ENCODE measurements at places on chromosomes 6 and 20.

DNA sequence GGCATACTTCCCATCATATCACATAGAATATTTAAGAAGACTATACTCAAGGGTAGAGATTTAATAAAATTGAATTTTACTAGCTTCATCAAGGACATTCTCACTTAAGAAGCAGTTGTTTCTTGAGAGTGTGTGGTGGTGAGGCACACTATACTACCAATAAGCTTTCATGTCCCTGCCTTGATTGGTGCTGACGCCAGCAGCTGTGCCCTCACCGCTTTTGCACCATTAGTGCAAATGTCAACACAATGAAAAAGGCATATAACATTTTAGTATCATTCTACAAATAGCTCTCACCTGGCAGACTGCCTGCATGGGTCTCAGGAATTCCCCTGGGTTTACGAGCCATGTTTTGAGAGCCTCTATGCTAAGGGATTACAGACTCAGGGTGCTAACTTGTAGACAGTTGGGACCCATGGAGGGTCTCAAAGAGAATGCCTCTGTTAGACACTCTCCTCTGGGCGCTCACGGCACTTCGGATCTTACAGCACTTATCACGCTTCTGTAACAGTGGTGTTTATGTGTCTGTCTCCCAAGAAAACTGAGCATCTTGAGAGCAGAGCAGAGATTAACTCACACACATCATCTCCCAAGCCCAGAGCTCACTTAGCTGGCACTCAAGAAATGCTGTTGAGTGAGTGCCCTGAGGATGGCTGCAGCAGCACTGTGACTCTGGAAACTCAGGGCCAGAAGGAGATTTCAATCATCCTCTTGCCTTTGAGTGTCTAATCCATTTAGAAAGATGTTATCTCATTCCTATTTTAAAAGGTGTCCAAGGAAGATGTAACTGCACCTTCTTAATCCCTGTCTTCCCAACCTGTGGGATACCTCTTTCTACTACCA is 143.3 kb upstream of the GPR6 start:
- H3K4me1 ChIP-seq, result peaks cover 14% of the 10 kb centered on the region
- no peak overlapping the region for H3K4me3 ChIP-seq
- H3K27me3 ChIP-seq, result no peaks in the 10 kb centered on the region

DNA sequence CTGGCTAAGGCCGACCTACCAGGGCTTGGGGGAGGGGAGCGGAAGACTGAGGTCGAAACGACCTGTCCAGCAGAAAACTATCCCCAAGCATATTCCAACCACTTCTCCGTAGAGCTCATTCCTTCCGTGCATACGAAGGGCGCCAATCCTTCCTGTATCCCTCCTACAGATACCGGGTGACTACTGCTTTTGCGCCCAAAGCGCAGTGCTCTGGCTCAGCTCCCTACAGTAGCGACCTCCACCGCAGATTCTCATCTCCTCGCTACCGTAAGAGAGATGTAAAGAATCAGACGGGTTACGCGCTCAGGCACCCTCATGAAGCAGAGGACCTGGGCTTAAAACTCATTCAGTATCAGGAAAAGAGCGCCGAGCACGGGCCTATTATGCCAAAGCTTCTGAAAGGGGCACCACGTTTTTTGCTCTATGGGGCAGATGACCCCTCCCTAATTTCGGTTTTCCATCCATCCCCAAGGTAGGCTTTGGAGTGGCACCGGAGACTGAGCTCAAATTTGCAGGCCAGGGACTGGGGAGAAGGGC is 563 bp upstream of the NNAT start:
- H3K36me3 ChIP-seq, result peaks cover 53% of the 10 kb centered on the region
- H3K4me1 ChIP-seq, result peaks cover 59% of the 10 kb centered on the region
- H3K27me3 ChIP-seq, result peaks cover 9% of the 10 kb centered on the region
- no peak overlapping the region for H3K27ac ChIP-seq
- H3K4me3 ChIP-seq, result no peak overlapping the region

GRCh38 chr6:128327890-128328289 is 192.5 kb downstream of the PTPRK start:
- no peak overlapping the region for H3K4me3 ChIP-seq
- DNase-seq, result peak; percentile 25
- peaks cover 16% of the 10 kb centered on the region for H3K36me3 ChIP-seq

GRCh38 chr6:78511009-78511408 is 356.3 kb upstream of the IRAK1BP1 start:
- H3K4me3 ChIP-seq, result no peak overlapping the region
- no peak for DNase-seq
- H3K36me3 ChIP-seq, result peaks cover 6% of the 10 kb centered on the region
- H3K27ac ChIP-seq, result no peak overlapping the region
- no peaks in the 10 kb centered on the region for H3K27me3 ChIP-seq

- H3K27ac ChIP-seq, result peak overlapping the region; percentile 91
- peak; percentile 76 for DNase-seq
- peaks cover 27% of the 10 kb centered on the region for H3K4me1 ChIP-seq
- peak overlapping the region; percentile 88 for H3K4me3 ChIP-seq
- H3K36me3 ChIP-seq, result no peaks in the 10 kb centered on the region
- no peaks in the 10 kb centered on the region for H3K27me3 ChIP-seq
Observed at GRCh38 chr6:169725125-169726048, 1.1 kb upstream of the PHF10 start.

- no peaks in the 10 kb centered on the region for H3K4me1 ChIP-seq
- DNase-seq, result no peak
- H3K36me3 ChIP-seq, result peaks cover 6% of the 10 kb centered on the region
- H3K4me3 ChIP-seq, result no peak overlapping the region
Observed at GRCh38 chr20:56098981-56099500, 93.7 kb upstream of the CBLN4 start.

- no peaks in the 10 kb centered on the region for H3K36me3 ChIP-seq
- H3K27ac ChIP-seq, result no peak overlapping the region
- peak; percentile 49 for DNase-seq
- H3K27me3 ChIP-seq, result peaks cover 4% of the 10 kb centered on the region
- H3K4me1 ChIP-seq, result peaks cover 56% of the 10 kb centered on the region
- H3K4me3 ChIP-seq, result no peak overlapping the region
Observed at GRCh38 chr6:3887150-3887700, 38.1 kb downstream of the FAM50B start.

- H3K27me3 ChIP-seq, result peaks cover 3% of the 10 kb centered on the region
- no peaks in the 10 kb centered on the region for H3K4me1 ChIP-seq
- no peaks in the 10 kb centered on the region for H3K36me3 ChIP-seq
- no peak for DNase-seq
- no peak overlapping the region for H3K27ac ChIP-seq
Observed at GRCh38 chr6:27040244-27041042, 207.1 kb upstream of the PRSS16 start.

- no peak for DNase-seq
- H3K27me3 ChIP-seq, result peaks cover 5% of the 10 kb centered on the region
- H3K4me3 ChIP-seq, result no peak overlapping the region
- H3K36me3 ChIP-seq, result peaks cover 21% of the 10 kb centered on the region
Observed at GRCh38 chr20:17624551-17625245, 54.8 kb downstream of the DSTN start.

GRCh38 chr20:53495398-53496092 is 98.1 kb downstream of the ZNF217 start:
- no peak overlapping the region for H3K27ac ChIP-seq
- no peaks in the 10 kb centered on the region for H3K36me3 ChIP-seq
- H3K4me1 ChIP-seq, result no peaks in the 10 kb centered on the region
- H3K4me3 ChIP-seq, result no peak overlapping the region
- DNase-seq, result no peak
- H3K27me3 ChIP-seq, result peaks cover 9% of the 10 kb centered on the region

- no peaks in the 10 kb centered on the region for H3K4me1 ChIP-seq
- peaks cover 7% of the 10 kb centered on the region for H3K36me3 ChIP-seq
- no peak overlapping the region for H3K4me3 ChIP-seq
- no peak for DNase-seq
Observed at GRCh38 chr20:17641520-17641964, 40.5 kb downstream of the RRBP1 start.

DNA sequence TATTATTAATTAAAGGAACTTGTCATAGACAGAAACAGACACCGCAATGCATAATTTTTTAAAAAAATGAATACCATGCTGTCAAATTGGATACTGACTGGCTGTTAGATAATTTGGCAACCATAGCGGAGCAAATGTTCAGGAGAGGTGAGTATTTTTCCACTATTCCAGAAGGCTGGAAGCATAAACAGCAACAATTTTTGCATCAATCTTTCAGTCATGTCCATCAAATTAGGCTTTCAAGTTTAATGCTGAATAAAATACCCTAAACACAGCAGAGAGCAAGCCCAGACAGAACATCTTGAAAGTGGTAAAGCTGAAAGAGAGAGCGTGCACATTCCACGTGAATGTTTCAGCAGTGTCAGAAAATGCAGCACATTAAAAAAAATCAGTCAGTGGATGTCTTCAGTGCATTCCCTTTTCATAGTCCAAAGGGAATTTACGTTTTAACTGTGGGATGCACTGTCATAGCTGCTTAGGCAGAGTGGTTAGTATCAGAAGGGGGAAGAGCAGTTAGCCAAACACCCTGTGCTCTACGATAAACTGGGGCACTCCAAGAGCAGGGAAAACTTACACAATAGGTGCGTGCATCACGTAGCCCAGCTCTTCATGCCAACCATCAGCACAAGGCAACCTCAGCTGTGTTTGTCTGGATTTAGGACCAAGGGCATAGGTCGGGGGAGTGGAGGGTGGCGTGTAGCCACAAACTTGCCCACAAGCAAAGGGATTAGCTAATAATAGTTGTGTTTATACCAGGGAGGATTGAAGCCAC is 116.2 kb upstream of the STMND1 start:
- peaks cover 58% of the 10 kb centered on the region for H3K4me1 ChIP-seq
- peak overlapping the region; percentile 96 for H3K27ac ChIP-seq
- peak overlapping the region; percentile 80 for H3K4me3 ChIP-seq
- peak; percentile 93 for DNase-seq
- H3K36me3 ChIP-seq, result peaks cover 19% of the 10 kb centered on the region

GRCh38 chr20:56247954-56248782 is at the start of gene MC3R:
Gene MC3R, plus strand, starts transcription at chr20:56248732. Its CDS starts 112 bp downstream, at chr20:56248844.
- peaks cover 9% of the 10 kb centered on the region for H3K27me3 ChIP-seq
- no peaks in the 10 kb centered on the region for H3K36me3 ChIP-seq
- peak; percentile 29 for DNase-seq
- H3K4me1 ChIP-seq, result no peaks in the 10 kb centered on the region
- H3K4me3 ChIP-seq, result no peak within 1 kb of the TSS

DNA sequence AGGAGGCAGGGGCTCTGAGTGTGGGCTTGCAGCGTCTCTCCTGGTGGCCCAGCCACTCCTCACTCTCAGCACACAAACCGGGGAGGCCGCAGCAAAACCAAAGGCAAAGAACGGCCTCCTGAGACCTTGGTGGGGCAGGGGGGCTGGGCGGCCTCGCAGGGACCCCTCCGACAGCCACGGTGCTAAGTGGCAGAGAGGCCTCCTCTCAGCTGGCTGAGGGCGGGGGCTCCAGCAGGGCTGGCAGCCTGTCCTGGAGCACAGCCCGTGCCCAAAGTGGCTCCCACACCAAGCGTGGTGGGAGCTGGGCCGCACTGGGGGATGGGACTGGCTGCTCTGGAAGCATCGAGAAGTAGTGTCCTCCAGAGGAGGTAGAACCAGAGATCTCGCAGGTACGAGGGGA is 334.4 kb downstream of the QKI start:
- H3K4me3 ChIP-seq, result no peak overlapping the region
- H3K4me1 ChIP-seq, result peaks cover 13% of the 10 kb centered on the region
- H3K27ac ChIP-seq, result no peak overlapping the region

DNA sequence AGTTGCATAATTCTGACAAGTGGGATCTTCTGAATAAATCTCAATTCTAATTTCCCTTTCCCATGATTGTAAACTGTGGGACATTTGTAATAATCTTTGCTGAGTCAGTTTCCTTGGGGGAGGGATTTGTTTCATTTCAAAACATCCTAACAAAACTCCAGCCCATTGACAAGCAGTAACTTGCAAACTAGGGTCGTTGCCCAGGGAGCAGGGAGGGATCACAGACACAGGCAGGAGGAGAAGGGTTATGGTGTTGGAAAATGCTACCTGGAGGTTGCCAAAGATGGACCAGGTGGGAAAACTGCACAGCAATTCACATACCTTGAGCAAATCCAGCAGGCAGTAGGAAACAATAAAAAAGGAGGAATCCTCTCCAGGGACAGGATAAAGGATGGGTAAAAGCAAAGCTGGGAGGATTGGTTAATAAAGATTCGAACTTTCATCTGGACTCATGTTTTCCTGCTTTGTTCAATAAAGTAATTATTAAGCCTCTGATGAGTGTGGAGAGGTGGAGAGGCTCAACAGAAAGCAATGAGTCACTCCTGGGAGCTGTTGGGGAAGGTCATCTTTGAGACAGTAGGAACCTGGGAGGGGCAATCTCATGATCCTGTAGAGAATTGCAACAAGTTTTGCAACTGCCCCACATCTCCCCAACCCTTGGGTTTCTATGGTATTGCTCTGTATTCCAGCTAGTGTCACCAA is 87.3 kb upstream of the AKIRIN2 start:
- H3K27me3 ChIP-seq, result no peaks in the 10 kb centered on the region
- H3K4me1 ChIP-seq, result peaks cover 19% of the 10 kb centered on the region
- H3K4me3 ChIP-seq, result peak overlapping the region; percentile 64
- peak; percentile 49 for DNase-seq
- H3K36me3 ChIP-seq, result no peaks in the 10 kb centered on the region

DNA sequence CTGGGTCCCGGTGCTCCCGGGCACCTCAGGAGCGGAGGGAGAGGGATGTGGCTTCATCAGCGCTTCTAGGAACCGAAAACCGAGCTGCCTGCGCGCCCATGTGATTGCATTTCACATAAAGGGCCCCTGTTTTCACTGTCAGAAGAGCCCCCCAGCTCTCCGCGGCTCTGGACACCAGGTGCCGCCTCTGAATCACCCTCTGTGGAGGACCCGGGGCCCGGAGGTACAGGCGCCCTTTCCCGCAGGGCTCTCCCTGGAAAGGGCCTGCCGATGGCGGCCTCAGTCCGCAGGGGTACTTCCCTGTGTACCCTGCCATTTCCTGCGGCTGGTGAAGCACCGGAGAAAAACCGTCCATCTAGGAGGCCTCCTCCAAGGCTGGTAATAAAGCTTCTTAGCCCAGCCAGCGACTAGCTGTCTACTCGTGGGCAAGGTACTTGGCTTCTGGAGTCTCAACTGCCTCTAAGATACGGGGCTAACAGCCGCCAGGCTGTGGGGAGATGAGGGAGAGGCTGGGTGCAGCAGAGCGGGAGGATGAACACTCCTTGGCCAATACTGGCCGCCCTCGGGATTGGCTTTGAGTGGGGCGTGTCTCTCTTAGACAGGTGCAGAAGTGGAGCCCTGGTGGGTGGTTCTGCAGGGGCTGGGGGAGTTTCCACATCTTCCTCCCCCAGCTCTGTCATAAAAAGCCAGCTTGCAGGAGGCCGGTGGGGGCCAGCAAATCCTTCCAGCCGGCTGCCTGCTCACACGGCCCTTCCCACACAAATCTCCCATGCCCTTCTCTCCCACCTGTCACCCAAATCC is 1.6 kb downstream of the PPP1R16B start:
- no peak for DNase-seq
- H3K4me1 ChIP-seq, result no peaks in the 10 kb centered on the region
- no peaks in the 10 kb centered on the region for H3K36me3 ChIP-seq
- no peak overlapping the region for H3K27ac ChIP-seq

- peaks cover 7% of the 10 kb centered on the region for H3K4me1 ChIP-seq
- H3K27ac ChIP-seq, result peak within 1 kb of the TSS; percentile 99
- H3K27me3 ChIP-seq, result peaks cover 5% of the 10 kb centered on the region
- DNase-seq, result peak; percentile 90
- H3K4me3 ChIP-seq, result peak within 1 kb of the TSS; percentile 97
- peaks cover 13% of the 10 kb centered on the region for H3K36me3 ChIP-seq
Observed at GRCh38 chr6:73461537-73462350, at the start of gene MTO1. Gene MTO1, plus strand, starts transcription at chr6:73461737. Its CDS starts 118 bp downstream, at chr6:73461855.

Data from HFFc6 (cell line).